ENCODE measurements at places on chromosomes 11 and 22.
A peak's percentile ranks its signal among the peaks of the same experiment; 100 is the strongest.

DNA sequence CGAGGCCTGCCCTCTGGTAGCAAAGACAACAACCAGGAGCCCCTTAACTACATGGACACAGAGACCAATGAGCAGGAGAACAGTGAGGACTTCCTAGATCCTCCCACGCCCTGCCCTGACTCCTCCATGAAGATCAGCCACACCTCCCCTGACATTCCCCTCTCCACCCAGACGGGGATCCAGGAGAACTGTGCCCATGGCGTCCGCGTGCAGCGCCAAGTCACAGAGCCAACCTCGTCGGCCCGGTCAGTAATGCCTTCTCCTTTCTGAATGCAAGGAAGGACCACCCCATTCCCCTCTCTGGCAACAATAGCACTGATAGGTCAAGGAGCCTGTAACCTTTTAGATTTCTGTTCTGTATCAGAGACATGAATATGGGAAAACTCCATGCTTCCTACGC is 51.4 kb downstream of the SYT9 start:
- no peak for ATAC-seq

- ATAC-seq, result no peak
Observed at GRCh38 chr11:40292721-40293508, 1166.5 kb downstream of the LRRC4C start.

GRCh38 chr11:128716661-128717210 is 22.9 kb downstream of the FLI1 start:
- ATAC-seq, result peak; percentile 33

GRCh38 chr11:75654314-75654713 is 14.5 kb downstream of the MAP6 start:
- peak; percentile 80 for ATAC-seq

GRCh38 chr11:63564056-63564774 is 1.0 kb upstream of the PLAAT2 start:
- peak; percentile 34 for ATAC-seq

- no peak for ATAC-seq
Observed at GRCh38 chr11:60872124-60872960, 5.0 kb downstream of the ZP1 start.

- no peak for ATAC-seq
Observed at GRCh38 chr11:6240781-6241180, 1.9 kb downstream of the CNGA4 start.

- ATAC-seq, result no peak
Observed at GRCh38 chr11:4066910-4067309, 27.7 kb upstream of the RRM1 start.

GRCh38 chr11:12930850-12931249 is 78.3 kb upstream of the RASSF10 start:
- ATAC-seq, result no peak
